Activated effector memory CD4-positive, alpha-beta T cell treated with anti-CD3 and anti-CD28 coated beads, Interleukin-2, amount 50 U/mL, for 16 hours (primary cell): ENCODE measurements at places on chromosomes 5 and 9.

GRCh38 chr5:109224276-109224882 is 185.4 kb downstream of the PJA2 start:
- no peak for DNase-seq

GRCh38 chr5:52010454-52010853 is 627.2 kb downstream of the ISL1 start:
- DNase-seq: no peak

- no peak for DNase-seq
Measured at GRCh38 chr5:124871303-124871702, 124.9 kb upstream of the ZNF608 start.

DNA sequence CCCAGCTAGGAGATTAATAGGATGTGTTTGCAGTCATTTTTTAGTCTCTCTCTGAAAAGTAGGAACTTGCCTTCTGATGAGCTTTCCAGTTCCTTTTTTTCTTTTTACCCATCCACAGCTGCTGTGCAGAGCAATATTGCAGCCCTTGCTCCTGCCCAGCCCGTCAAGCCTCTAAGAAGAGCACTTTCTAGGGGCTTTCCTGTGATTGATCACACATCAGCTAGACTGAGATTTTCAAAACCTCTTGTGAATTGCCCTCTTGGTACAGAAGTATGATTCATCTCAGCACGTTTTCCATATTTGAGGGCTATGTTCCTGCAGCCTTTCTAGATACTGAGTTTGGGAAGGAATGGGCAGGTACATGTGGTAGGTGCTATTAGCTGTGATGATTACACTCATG is 93.9 kb downstream of the GALNT10 start:
- no peak for DNase-seq

DNA sequence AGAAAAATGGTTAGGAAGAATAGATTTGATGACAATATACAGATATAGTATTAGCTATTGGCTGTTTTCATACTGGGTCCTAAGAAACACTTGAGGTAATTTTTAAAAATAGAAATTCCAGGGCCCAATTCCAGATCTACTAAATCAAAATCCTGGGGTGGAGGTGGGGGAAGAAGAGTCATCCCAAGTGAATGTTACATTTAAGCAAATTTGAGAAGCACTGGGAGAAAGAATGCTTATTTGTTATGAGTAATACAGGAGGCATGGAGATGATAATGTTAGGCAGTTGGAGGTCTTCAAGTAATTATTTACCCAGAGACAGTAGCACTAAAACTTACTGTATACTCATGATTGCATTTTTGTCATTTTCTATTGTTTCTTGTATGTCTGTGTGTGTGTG is 93.0 kb upstream of the DAB2 start:
- DNase-seq: no peak

DNA sequence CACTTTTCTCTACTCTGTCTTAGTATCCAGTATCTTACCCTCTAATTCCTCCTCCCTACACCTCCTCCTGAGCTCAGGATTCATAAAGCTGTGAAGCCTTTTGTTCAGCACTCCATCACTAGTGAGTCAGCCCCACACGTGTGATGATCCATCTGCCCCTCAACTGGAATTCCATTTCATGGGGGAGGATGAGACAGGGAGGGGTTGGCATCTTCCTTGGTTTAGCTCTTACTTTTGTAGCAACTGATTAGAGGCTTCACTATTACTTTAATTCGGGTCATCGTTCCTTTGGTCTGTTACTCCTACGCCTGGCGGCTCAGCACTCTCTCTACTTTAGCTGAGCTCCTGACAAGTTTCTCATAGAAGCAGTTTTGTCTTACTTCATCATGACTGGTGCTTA is 11.8 kb downstream of the BTNL8 start:
- no peak for DNase-seq

GRCh38 chr5:176697934-176698538 is 50.8 kb downstream of the TSPAN17 start:
- no peak for DNase-seq

DNA sequence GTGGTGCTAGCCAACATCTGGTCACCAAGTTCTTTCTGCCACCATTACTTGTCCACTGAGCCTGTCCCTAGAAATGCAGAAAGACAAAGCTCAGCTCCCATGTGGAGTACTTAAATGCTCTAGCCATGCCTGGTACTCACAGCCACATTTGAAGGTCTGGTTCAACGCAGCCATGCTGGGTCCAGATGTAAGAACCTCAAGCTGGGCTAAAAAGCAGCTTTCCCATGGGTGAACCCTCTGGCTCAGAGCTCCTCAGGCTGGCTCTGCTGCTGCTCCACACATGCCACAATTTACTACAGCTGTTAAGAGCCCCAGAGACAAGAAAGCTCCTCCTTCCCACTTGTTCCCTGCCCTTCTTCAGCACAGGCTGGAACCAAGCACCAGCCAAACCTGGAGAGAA is 97.1 kb upstream of the LRRTM2 start:
- no peak for DNase-seq

GRCh38 chr9:27388150-27388549 is 91.2 kb upstream of the EQTN start:
- DNase-seq: no peak

GRCh38 chr5:6525910-6526309 is 77.3 kb downstream of the UBE2QL1 start:
- no peak for DNase-seq

- no peak for DNase-seq
Measured at GRCh38 chr9:6219040-6219439, 3.4 kb downstream of the IL33 start.

DNA sequence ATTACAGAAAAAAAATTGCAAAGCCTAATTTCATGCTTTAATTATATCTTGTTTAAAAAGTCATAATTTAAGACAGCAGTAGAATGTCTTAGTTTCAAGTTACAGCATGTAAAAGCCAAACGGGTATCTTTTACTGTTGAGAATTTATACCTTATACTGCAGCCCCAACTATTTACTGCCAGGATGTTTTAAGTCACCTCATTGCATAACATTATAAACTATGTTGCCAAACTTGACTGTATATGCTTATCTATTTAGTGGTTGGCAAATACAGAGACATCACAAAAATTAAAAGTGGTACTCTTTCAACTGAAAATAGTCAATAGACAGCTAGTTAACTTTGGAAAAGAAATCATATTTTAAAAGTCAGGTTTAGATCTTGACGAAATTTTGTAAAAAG is 119.5 kb downstream of the EDIL3 start:
- DNase-seq: no peak

DNA sequence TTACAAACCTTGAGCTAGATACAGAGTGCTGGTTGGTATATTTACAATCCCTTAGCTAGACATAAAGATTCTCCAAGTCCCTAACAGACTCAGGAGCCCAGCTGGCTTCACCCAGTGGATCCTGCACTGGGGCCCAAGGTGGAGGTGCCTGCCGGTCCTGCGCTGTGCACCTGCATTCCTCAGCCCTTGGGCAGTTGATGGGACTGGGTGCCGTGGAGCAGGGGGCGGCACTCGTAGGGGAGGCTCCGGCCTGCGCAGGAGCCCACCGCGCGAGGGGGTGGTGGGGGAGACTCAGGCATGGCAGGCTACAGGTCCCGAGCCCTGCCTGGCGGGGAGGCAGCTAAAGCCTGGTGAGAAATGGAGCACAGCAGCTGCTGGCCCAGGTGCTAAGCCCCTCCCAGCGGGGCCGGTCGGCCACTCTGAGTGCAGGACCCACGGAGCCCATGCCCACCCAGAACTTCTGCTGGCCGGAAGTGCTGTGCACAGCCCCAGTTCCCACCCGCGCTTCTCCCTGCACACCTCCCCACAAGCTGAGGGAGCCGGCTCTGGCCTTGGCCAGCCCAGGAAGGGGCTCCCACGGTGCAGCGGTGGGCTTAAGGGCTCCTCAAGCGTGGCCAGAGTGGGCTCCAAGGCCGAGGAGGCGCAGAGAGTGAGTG is 1464.7 kb downstream of the EFNA5 start:
- no peak for DNase-seq

- no peak for DNase-seq
Measured at GRCh38 chr9:1658661-1659362, 356.3 kb upstream of the SMARCA2 start.

- no peak for DNase-seq
Measured at GRCh38 chr5:59842999-59843398, 50.5 kb downstream of the PDE4D start.

- no peak for DNase-seq
Measured at GRCh38 chr9:116661037-116661954, 25.8 kb upstream of the TRIM32 start.

GRCh38 chr9:137269231-137269772 is 8.2 kb upstream of the TOR4A start:
- DNase-seq: no peak

DNA sequence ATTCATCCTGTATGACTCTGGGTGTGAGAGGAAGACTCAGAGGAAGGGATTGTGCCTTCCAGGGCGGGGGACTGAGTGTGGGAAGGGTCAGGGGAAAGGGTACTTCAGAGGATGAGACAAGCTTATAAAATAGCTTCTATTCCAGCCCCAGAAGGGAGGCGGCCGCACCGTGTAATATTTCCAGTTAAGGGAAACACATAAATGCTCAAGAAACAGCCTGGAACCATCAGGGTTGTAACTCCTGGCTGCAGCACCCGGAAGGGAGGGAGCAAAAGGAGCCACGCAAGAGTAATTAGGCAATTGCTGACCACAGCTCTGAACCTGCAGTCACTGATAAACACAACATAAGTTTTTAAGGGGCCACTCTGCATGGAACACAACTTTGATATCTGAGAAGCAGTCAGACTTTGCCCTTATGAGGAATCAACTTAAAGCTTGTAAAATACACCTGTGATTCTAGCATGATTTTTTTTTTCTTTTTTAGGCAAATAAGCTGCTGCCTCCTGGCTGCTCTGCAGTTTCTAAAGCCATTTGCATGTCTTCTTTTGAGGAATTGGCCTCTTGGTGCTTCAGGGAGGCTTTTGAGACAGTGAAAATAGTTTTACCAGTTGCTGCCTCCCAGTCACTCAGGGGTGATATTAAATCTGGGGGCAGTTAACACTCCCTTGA is 382.7 kb downstream of the ENC1 start:
- no peak for DNase-seq

- no peak for DNase-seq
Measured at GRCh38 chr5:72558383-72558782, 51.2 kb upstream of the ZNF366 start.

DNA sequence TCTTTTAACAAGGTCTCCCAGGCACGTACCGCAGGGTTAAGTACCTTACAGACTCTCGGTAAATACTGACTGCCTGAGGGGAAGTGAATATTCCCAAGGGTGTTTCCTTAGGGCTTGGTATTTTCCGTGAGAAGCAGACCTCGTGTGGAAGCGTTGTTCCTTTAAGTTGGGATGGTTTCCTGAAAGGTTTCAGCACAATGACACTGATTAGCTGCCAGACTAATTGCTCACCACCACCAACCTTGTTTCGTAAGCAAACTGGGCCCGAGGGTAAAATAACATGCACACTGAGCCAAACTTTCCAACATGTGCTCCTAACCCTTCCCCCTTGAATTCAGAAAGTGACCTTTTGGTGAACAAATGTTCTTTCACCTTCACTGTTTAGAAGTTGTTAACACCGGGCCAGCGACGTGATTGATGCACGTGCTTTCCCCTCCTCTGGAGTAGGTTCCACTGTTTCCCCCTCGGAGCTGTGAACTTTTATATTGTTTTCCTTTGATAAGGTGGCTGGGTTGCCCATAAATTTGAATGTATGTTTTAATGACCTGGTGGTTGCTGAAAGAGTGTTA is 128.1 kb upstream of the RPS23 start:
- no peak for DNase-seq

DNA sequence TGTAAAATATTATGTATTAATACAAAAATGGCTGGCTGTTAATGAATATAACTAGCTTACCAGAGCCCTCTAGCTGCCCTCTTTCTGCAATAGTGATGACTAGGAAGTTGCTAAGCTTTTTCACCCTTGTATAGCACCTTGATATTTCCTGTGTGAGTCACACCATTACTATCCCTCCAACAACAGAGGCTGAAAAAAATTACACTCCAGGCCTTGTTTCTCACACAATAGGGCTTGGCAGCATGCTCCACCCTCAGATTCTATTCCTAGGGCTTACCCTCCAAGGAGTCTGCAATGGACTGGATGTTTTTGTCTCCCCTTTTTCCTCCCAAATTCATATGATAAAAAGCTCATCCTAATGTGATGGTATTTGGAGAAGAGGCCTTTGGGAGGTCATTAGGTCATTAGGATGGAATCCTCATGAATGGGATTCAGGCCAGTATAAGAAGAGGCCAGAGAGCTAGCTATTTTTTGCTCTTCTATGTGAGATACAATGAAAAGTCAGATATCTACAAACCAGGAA is 184.6 kb upstream of the MAP1B start:
- DNase-seq: no peak

DNA sequence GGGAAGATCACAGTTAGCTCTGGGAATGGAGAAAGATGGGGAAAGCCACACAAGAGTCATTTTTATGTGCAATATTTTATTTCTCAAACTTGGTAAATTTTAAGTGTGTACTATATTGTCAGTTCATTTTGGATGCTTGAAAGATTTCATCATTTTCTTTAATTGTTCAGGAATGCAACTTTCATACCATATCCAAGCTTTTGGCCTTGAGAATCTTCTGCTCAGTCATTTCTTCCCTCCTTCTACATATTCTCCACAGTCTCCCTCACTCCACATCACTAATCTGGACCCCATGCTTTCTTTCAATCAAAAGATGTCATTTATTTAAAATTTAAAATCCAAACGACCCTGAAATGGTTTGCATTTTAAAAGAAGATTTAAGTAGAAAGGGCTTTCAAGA is 135.4 kb downstream of the FAM114A2 start:
- DNase-seq: no peak

DNA sequence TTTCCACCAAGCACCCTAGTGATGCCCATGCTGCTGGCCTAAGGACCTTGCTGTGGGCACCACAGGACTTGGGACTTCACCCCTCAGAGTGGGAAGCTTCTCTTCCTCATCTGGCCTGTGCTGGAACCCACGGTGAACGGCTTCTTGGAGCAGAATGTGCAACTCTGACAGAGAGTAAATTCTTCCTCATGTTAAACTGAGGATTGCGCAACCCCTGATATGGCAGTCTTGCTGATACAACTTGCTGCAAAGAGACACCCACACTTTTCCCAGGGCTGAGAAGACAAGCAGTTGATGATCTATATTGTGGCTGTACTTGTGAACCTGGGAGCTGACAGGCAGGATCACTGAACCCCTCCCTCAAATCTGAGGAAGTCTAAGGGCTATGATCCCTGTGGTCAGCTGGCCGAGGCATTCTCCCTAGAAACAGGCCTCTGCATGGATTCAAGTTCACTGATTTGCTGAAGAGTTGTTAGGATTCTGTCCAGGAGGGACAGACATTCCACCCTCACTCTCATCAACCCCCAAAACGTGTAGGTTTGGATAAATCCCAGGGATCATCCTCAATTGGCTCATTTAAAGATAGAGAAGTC is 307.2 kb downstream of the MTRR start:
- no peak for DNase-seq

GRCh38 chr9:16207161-16207560 is 654.3 kb downstream of the CCDC171 start:
- no peak for DNase-seq

DNA sequence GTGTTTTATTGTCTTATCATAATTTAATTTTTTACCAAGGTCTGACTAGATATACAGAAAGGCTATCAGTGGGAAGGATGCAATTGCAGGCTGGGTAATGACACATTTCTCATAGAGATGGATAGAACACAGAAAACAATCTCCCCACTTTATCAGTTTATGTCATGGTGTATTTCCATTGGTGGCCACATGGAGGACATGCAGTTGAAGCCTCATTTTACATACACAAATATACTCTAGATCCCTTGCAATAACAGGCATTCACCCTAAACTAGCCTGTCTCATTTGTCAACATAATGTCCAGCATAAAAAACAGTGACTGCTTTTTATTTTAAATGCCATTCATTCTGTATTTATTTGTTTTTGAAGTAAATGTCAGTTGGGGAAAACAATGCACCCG is 526.3 kb downstream of the GABRG2 start:
- DNase-seq: no peak
